Effector memory CD4-positive, alpha-beta T cell (primary cell): ENCODE measurements at places on chromosomes 1 and 21.

GRCh38 chr1:61442544-61442943, 282.4 kb downstream of the TM2D1 start:
- H3K36me3 ChIP-seq: no peaks in the 10 kb centered on the region
- H3K4me1 ChIP-seq: no peaks in the 10 kb centered on the region
- no peaks in the 10 kb centered on the region for H3K27me3 ChIP-seq
- no peak overlapping the region for H3K27ac ChIP-seq
- no peak for DNase-seq

- no peaks in the 10 kb centered on the region for H3K4me1 ChIP-seq
- no peak overlapping the region for H3K27ac ChIP-seq
- H3K4me3 ChIP-seq: no peak overlapping the region
- no peak for DNase-seq
- H3K36me3 ChIP-seq: no peaks in the 10 kb centered on the region
Observed at GRCh38 chr1:39727932-39728317, 10.8 kb upstream of the PPIE start.

DNA sequence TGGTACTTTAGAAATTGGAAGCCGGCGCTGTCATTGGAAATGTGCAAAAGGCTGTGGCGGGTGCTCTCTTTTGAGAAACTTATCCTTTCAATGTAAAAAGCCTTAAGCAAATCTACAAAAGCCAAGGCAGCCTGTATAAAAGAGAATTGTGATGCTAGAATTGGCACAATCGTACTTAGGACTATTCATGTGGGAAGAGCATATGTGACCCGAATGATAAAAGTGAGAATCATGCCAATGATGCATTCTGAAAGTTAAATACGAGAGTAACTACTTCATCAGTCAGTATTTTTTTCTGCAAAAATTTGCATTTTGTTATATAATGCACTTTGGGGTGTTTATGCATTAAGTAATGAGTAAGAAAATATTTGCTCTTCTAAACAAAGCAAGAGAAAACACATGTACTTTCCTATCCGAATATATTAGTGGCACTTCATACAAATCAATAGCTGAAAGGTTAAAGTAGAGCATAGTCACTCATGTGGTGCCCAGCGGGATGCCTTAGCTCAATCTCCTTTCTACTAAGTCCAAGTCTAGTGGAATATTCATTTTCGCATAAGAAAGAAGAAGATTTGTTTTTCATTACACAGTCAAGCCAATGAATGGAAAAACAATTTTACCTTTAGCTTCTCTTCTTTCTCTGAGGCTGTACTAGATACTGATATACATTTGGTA, 1256.6 kb upstream of the B3GALT2 start:
- DNase-seq: no peak
- H3K36me3 ChIP-seq: no peaks in the 10 kb centered on the region
- no peaks in the 10 kb centered on the region for H3K27me3 ChIP-seq
- no peaks in the 10 kb centered on the region for H3K4me1 ChIP-seq
- H3K27ac ChIP-seq: no peak overlapping the region
- H3K4me3 ChIP-seq: no peak overlapping the region

DNA sequence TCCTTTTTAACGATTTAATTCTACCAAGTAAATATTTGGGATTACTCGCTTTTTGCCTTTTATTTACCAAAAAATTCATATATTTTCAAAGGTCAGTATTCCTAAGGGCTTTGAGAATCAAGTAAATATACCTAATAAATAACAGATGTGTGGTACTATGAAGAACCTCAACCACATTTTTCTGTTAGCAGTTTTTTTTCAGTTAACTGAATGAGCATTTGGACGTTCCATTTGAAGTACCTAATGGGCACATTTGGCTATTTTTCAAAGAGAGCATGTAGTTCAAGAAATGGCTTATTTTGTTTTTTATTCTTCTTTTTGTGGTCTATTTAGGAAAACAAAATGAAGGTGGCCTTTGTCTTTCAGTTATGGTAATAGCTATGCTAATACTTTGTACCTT, 253.0 kb downstream of the GPR52 start:
- no peaks in the 10 kb centered on the region for H3K36me3 ChIP-seq
- no peak for DNase-seq
- no peaks in the 10 kb centered on the region for H3K27me3 ChIP-seq

DNA sequence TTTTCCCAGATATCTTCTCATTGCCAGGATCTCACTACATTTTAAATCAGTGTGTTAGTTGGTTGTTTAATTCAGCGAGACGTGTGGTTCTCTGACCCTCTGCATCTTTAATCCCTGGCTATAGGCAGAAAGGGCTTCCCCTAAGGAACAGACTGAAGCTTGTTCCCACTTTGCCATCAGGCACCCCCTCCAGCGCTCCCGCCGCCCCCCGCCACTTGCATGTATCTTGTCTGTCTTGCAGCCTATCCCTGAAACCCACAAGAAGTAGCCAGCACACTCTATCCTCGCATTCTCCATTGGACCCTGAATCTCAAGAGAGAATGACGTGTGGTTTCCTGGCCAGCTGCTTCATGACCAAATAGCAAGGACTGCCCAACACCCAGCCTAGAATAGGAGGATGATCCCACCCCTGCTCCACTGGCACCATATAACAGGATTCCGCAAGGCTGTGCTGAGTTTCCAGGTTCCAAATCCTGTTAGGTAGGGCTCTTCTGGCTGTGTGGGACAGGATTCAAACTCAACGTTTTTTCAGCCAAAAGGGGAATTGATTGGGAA, 7.8 kb downstream of the CLDN19 start:
- no peaks in the 10 kb centered on the region for H3K4me1 ChIP-seq
- no peak overlapping the region for H3K27ac ChIP-seq
- no peaks in the 10 kb centered on the region for H3K27me3 ChIP-seq
- no peak overlapping the region for H3K4me3 ChIP-seq

- peak overlapping the region; percentile 63 for H3K27ac ChIP-seq
- peaks cover 19% of the 10 kb centered on the region for H3K4me1 ChIP-seq
- H3K4me3 ChIP-seq: no peak overlapping the region
- no peak for DNase-seq
- no peaks in the 10 kb centered on the region for H3K27me3 ChIP-seq
Observed at GRCh38 chr1:41892301-41892781, 26.4 kb downstream of the HIVEP3 start.

- no peak for DNase-seq
- peak overlapping the region; percentile 81 for H3K27ac ChIP-seq
- H3K36me3 ChIP-seq: no peaks in the 10 kb centered on the region
- peaks cover 12% of the 10 kb centered on the region for H3K4me1 ChIP-seq
- H3K27me3 ChIP-seq: no peaks in the 10 kb centered on the region
Observed at GRCh38 chr21:25572861-25573310, 34.4 kb downstream of the MRPL39 start.

DNA sequence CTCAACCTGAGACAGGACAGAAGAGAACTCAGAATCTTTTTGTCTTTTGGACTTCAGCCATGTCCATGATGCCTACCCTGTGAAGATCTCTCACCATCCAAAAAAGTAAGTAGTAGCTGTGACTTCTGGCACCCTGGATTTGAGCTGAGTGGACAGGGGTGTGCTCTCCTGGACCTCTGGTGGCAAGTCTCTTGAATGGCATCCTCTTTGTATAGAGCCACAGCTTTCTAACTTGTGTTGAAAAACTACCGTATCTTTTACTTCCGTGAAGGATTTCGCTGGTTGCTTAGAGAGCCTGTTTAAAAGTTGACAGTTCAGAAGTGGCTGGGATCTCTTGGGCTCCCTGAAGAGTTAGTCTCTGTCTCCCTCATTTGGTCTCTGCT, 1.8 kb downstream of the MFN2 start:
- H3K36me3 ChIP-seq: peaks cover 38% of the 10 kb centered on the region
- no peak overlapping the region for H3K27ac ChIP-seq
- H3K27me3 ChIP-seq: no peaks in the 10 kb centered on the region
- no peak for DNase-seq

GRCh38 chr1:8089535-8090228, 63.6 kb upstream of the ERRFI1 start:
- no peaks in the 10 kb centered on the region for H3K4me1 ChIP-seq
- no peaks in the 10 kb centered on the region for H3K36me3 ChIP-seq
- no peak overlapping the region for H3K27ac ChIP-seq
- DNase-seq: no peak
- H3K4me3 ChIP-seq: no peak overlapping the region

GRCh38 chr1:17586172-17586964, 46.9 kb downstream of the ARHGEF10L start:
- no peaks in the 10 kb centered on the region for H3K27me3 ChIP-seq
- no peak overlapping the region for H3K4me3 ChIP-seq

GRCh38 chr21:20720623-20721022, 277.6 kb upstream of the NCAM2 start:
- DNase-seq: no peak
- no peak overlapping the region for H3K27ac ChIP-seq
- no peak overlapping the region for H3K4me3 ChIP-seq
- no peaks in the 10 kb centered on the region for H3K27me3 ChIP-seq
- H3K4me1 ChIP-seq: no peaks in the 10 kb centered on the region

DNA sequence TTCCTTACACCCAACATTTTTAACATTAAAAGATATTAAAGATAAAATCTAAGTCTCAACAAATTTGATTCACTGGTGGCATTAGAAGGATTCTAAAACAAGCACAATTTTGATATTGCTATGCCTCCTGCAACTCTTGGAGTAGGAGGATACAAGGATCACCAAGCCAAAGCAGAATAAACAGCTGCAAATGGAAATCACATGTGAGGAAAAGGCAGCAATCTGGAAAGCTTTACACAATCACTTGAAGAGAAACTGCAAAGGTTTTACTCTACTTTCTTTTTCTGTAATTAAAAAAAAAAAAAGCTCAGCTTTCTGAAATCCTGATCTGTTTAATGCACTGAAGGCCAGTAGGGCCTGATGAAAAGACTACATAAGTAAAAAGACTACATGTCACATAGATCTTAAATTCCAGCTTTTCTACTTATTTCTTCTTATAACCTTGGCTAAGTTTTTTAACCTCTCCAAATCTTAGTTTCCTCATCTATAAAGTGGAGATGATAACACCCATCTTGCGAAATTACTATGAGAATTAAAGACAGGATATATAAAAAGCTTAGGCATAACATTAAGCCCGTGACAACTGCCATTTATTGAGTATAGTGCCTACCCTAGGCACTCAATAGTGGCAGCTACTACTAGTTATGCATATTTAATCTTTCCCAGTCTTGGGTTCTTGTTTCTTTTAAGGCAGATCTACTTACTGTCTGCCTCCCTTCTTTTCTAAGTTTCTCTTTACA, 73.5 kb downstream of the EPS15 start:
- H3K27me3 ChIP-seq: no peaks in the 10 kb centered on the region
- H3K27ac ChIP-seq: no peak overlapping the region
- DNase-seq: no peak
- no peaks in the 10 kb centered on the region for H3K4me1 ChIP-seq

DNA sequence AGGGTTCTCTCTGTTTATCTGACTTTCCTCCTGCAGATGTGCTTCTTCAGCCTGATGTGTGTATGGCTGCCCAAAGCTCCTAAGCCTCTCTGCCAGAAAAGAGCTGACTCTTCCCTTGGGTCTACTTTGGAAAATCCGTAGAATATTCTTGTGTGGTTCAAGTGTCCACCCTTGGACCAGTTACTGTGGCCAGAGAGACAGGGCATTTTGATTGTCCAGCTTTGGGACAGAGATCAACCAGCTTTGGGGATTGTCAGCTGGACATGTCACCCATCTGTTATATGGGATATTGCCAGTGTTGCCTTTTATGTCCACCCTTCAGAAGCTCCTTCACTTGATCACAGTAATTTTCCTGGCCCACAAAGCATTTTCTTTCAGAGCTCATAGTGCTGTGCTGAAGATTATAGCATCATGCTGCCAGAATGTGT, 126.2 kb upstream of the L1TD1 start:
- H3K27me3 ChIP-seq: no peaks in the 10 kb centered on the region
- H3K4me3 ChIP-seq: no peak overlapping the region
- H3K27ac ChIP-seq: no peak overlapping the region

- H3K4me1 ChIP-seq: no peaks in the 10 kb centered on the region
- H3K27me3 ChIP-seq: peaks cover 4% of the 10 kb centered on the region
- no peak overlapping the region for H3K4me3 ChIP-seq
- no peaks in the 10 kb centered on the region for H3K36me3 ChIP-seq
Observed at GRCh38 chr1:202694314-202694713, 15.9 kb downstream of the SYT2 start.

DNA sequence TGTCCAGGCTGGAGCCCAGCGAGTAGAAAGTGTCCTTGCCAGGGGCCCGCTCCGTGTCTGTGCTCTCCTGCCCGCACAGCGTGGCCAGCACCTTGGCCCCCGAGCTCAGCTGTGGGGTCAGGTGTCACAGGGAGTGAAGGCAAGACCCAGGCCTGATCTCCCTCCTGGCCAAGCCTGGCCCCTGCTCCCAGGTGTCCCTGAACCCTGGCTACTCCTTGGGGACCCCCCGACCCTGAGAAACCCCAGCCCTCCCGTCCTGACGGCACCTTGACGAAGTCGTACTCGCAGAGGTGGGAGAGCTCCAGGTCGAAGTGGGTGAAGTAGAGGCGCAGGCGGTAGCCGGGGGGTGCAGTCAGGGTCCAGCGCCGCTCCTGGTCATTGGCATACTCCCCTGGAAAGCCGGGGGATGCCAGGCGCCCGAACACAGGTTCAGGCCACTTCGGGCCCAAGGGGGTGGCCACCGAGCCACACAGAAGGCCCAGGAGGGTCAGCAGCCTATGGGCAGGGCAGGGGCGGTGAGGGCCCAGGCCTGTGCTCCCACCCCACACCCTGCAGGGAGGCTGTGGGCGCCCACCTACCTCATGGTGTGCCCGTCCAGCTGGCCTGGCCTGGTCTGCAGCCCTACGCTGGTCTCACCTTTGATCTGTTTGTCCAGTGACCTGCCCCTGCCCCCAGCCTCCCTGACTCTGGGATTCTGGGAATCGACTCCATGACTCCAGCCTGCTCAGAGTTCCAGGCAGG, at the start of gene MASP2:
Gene MASP2, minus strand, starts transcription at position 615 of the 741 bp plus-strand sequence. Its CDS starts 32 bp downstream, at position 583.
- DNase-seq: no peak
- H3K36me3 ChIP-seq: no peaks in the 10 kb centered on the region
- H3K4me3 ChIP-seq: no peak within 1 kb of the TSS
- H3K27me3 ChIP-seq: no peaks in the 10 kb centered on the region

DNA sequence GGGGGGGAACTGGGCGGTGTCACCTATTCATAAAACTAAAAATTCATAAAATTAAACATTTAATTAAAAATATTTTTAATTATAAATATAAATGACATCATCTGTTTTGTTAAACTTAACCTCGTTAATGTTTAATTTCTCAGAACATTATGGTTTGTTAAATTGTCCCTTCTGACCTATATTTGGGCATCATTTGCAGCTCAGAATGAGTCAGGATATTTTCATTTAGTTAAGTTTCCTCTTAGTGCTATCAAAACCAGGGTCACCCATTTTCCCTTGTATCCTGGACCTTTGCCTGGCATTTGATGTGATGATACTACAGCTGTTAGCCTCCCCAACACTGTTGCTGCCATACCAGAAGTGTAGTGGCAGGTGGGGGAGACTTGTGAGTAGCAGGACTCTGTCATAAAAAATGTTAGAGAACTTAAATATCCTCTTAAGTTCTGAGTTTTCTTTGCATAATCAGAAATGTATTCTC, 30.3 kb downstream of the TSNAX start:
- H3K4me3 ChIP-seq: no peak overlapping the region
- H3K36me3 ChIP-seq: peaks cover 6% of the 10 kb centered on the region
- H3K27me3 ChIP-seq: no peaks in the 10 kb centered on the region
- DNase-seq: no peak

GRCh38 chr1:170096806-170097340, 22.4 kb upstream of the KIFAP3 start:
- no peak overlapping the region for H3K27ac ChIP-seq
- no peaks in the 10 kb centered on the region for H3K27me3 ChIP-seq
- no peaks in the 10 kb centered on the region for H3K36me3 ChIP-seq

- H3K36me3 ChIP-seq: no peaks in the 10 kb centered on the region
- DNase-seq: no peak
- no peak overlapping the region for H3K27ac ChIP-seq
- no peaks in the 10 kb centered on the region for H3K4me1 ChIP-seq
Observed at GRCh38 chr1:155529929-155530328, 32.7 kb downstream of the ASH1L start.

- no peak overlapping the region for H3K27ac ChIP-seq
- no peaks in the 10 kb centered on the region for H3K27me3 ChIP-seq
- no peak for DNase-seq
- H3K4me1 ChIP-seq: no peaks in the 10 kb centered on the region
- no peaks in the 10 kb centered on the region for H3K36me3 ChIP-seq
Observed at GRCh38 chr1:66464351-66464750, 69.6 kb upstream of the SGIP1 start.
